GM12892 (cell line): ENCODE measurements at places on chromosomes 11 and 22.

DNA sequence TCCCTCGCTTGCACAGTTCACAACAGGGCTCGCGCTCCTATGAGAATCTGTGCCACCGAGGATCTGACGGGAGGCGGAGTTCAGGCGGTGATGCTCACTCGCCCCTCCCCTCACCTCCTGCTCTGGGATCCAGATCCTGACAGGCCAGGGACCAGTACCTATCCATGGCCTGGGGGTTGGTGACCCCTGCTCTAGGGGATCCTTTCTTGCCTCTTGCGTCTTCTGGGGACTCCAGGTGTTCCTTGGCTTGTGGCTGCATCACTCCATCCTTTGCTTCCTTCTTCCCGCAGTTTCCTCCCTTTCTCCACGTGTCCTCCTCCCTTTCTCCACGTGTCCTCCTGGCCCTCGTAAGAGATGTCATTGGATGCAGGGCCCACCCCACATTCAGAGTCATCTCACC is 30.6 kb upstream of the KRTAP5-7 start:
- no peak for DNase-seq

DNA sequence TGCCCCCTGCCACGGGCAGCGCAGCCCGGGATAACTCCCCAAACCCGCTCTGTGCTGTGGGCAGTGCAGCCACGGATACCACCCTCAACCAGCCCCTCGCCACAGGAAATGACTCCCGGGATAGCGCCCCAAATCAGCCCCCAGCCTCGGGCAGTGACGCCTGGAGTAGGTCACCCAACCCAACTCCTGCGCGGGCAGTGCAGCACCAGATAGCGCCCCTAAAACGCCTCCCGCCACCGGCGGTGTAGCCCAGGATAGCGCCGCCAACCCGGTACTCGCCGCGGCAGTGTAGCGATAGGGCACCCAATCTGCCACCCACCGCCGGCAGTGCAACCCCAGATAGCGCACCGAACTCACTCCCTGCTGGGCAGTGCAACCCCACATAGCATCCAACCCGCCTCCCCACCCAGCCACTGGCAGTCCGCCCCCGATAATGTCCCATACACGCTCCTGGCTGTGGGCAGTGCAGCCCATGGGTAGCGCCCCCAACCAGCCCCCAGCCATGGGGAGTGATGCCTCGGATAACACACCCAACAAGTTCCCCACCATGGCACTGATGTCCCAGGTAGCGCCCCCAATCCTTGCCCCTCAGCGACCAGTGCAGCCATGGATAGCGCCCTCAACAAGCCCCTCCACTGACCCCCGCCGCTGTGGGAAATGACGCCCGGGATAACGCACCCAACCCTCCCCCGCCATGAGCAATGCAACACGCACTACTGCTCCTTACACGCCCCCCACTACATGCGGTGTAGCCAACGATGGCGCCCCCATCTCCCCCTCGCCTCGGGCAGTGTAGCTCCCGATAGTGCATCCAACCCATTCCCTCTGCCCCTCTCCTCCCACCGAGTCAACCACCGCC is 1.5 kb downstream of the RFPL2 start:
- no peak for DNase-seq

DNA sequence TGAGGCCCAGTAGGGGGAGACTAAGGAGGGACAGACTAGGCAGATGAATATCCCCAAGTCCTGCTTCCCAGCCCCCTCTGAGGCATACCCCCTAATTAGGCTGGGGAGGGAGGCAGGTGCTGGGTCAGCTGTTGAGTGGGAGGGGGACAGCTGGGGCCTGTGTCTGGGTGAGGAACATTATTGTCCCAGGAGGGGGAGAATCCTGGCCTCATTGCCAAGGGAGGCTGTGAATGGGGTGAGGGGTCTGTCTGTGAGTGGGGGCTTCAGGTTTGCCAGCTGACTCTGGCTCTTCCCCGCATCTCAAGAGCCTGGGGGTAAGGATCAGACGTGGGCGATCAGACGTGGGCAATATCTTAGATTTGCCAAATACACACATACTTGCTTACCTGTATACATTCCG is 2.1 kb downstream of the INPPL1 start:
- no peak for DNase-seq

GRCh38 chr11:60252213-60253108 is 9.5 kb upstream of the MS4A4E start:
- DNase-seq: no peak

- DNase-seq: no peak
These were observed 109.8 kb downstream of the EHF start for GRCh38 chr11:34730544-34731295.

- DNase-seq: no peak
These were observed 87.7 kb downstream of the TMPRSS5 start for GRCh38 chr11:113618360-113618759.

DNA sequence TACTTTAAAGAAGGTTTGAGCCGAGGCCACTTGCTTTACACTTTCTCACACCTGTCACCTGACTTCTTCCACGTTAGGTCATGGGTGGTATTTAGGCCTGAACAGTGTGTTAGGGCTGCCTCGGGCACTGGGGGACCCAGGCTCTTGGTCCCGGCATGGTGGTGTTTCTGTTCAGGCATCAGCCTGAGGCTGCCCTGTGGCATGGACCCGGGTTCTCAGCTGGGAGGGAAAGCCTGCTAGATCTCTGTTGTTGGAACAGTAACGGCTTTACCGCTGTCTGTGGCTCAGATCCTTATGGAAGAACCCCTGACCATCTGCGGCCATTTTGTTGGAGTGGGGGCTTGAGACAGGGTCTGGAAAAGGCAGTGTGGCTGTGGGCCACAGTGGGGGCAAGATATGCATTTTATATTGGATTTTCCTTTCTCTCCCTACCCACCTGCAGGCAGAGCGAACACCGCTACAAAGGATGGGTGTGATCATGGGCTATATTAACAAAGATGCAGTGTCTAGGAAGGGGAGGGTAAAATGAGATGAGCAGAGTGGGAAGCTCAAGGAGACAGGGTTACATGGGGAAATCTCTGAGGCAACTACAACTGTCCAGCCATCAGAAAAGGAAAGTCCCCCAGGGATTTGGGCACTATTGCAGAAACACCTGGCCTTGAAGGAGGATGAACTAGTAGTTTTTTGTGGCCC is 1.6 kb upstream of the KCNJ11 start:
- DNase-seq: no peak

GRCh38 chr22:38953577-38954413 is 3.6 kb upstream of the APOBEC3A start:
- peak; percentile 87 for DNase-seq

GRCh38 chr11:9643751-9644150 is 20.1 kb upstream of the SWAP70 start:
- DNase-seq: no peak

DNA sequence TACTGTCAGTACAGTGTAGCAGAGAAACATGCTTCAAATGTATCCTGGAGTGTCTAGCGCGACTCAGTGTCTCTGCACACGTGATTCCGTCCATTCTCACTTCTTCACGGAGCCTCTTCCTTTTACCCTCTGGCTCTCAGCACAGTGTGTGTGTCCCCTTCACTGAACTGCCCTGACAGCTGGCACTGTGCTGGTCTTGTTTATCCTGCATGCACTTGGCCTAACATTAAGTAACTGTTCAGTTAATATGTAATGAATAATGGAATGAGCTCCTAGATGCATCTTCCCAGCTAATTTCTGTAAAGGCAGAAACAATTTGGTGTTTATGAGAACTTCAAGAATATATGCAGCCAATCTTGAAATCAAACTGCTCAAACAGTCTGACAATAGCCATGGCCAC is 44.4 kb downstream of the KMT5B start:
- DNase-seq: no peak

GRCh38 chr22:45425531-45426265 is 12.2 kb downstream of the RIBC2 start:
- no peak for DNase-seq

GRCh38 chr11:61593151-61593550 is 12.3 kb upstream of the SYT7 start:
- no peak for DNase-seq

GRCh38 chr11:20026629-20027555 is 133.4 kb downstream of the DBX1 start:
- no peak for DNase-seq

DNA sequence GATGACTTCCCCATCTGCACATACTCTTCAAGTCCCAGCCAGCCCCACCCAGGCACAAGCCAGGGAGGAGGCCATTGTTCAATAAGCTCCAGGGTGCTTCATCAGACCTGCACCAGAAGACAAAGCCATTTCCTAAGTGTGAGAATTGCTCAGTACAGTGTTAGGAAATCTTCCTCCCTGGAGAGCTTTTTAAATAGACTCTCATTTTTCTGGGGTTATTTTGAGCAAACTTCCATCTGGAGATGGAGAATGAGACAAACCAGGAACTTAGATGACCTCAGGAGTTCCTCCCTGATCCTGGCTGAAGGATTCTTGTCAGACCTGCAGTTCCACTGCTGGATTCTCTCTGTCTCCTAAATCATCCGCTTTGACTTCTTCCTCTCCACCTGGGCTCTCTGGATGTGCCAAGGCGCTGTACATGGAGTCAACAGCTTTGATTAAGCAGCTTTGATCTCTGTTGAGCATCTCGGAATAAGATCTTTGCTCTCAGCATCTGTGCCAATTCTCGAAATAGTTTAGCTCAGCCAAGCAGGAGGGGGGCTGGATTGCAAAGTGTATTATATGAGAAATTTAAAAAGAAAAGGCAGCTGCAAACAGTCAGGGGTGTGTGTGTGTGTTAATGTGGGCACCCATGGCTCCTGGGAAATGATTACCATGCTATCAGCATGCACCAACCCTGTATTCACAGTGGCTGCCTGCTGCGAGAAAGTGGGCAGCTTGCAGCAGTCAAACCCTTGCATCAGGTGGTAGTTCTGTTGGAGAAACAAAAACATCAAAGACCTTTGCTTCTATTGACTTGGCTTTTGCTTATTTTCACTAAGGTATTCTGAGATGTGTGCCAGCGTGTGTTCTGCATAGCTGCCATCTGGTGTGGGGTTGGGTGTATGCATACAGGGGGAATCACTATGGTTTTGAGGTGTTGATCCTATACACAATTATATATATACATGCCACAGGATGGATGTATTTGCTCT is 70.2 kb upstream of the NAV2 start:
- DNase-seq: no peak

DNA sequence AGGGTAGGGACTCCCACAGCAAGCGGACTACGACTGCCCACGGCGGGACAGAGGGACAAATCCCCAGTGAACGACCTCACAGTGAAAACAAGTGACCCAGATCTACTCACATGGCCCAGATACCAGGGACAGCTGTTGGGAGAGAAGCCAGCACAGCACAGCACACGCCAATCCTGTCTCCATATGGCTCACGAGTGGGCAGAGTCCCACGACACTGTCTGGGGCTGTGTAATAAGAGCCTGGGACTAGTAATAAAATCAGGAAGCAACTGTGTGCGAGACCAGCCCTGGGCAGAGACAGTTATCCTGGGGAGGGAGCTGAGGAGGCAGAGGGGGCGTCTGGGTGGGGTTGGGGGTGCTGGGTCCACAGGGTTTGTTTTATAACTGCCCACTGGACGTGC is 385.0 kb downstream of the CTTN start:
- DNase-seq: no peak

- no peak for DNase-seq
These were observed 769.2 kb downstream of the METTL15 start for GRCh38 chr11:28877340-28877739.

- no peak for DNase-seq
These were observed 61.6 kb downstream of the KCNC1 start for GRCh38 chr11:17796154-17796553.

GRCh38 chr11:12182676-12183541 is 72.5 kb downstream of the MICAL2 start:
- no peak for DNase-seq

DNA sequence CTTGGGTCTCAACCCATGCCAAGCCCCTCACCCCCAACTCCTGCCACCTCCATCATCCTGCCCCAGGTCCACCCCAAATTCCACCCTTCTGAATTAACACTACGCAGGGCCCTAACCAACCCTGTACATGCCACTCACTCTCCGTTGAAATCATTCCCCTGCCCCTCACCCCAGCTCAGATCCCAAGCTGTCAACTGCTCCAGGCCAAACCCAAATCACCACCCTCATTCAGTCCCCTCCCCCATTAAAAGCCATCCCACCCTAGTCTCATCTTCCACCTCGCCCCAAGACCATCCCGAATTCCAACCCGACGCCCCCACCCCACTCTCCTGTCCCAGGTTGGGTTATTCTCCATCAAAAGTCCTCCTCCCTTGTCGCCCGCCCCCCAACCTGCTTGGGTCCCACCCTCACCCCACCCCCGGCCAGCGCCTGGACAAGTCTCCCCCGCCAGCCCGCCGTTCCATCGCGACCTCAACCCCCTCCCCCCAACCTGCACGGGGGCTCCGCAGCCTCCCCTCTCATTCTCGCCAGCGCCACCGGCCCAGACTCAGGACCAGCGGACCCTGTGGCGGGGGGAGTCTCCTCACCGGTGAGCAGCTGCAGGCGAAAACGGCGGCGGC is 466 bp downstream of the FAM168A start:
- DNase-seq: no peak

DNA sequence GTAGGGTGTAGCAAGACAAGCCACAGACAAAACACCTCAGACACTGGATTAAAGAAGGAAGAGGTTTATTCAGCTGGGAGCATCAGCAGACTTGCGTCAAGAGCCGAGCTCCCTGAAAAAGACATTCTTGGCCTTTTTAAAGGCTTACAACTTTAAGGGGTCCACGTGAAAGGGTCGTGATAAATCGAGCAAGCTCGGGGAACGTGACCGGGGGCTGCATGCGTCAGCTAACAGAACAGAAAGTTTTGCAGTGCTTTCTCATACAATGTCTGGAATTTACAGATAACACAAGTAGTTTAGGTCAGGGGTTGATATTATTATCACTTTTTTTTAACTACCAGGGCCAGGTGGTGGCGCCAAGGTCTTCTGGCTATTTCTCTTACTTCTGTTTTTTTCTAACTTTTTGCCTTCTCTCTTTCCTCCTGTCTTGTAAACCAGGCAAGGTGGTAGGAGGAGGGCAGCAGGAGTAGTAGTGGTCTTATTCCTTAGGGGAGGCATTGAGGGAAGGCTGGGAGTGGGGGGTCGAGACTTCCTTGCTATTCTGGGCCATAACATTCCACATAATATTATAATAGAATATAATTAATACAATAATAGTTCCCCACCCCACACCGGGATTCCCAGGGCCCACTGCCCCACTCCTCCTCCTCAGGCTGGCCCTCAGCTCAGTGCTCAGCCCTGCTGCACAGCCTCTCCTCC is 587 bp upstream of the ALDH3B1 start:
- DNase-seq: no peak

DNA sequence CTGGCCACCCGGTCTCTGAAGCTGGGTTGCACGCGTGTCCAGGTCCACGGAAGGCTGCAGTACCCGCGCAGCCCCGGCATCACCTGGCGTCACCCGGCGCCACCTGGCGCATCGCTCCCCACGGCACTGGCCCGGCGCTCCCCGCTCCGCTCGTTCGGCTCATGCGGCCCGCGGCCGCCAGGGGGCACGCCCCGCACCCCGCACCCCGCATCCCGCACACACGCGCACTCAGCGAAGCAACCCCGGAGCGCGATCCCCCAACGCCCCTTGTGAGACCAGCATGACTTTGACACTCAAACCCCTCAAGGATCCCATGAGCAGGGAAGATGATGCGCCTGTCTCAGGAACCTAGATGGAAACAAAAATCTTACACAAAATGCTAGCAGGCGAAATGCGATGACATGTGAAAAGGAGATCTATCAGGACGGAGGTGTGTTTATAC is 11.9 kb downstream of the B3GNT6 start:
- no peak for DNase-seq

- DNase-seq: no peak
These were observed 502.4 kb downstream of the INSC start for GRCh38 chr11:15617126-15617525.

- DNase-seq: no peak
These were observed 26.4 kb downstream of the MYEOV start for GRCh38 chr11:69320326-69320725.
